ENCODE measurements at places on chromosomes 12 and 14.

DNA sequence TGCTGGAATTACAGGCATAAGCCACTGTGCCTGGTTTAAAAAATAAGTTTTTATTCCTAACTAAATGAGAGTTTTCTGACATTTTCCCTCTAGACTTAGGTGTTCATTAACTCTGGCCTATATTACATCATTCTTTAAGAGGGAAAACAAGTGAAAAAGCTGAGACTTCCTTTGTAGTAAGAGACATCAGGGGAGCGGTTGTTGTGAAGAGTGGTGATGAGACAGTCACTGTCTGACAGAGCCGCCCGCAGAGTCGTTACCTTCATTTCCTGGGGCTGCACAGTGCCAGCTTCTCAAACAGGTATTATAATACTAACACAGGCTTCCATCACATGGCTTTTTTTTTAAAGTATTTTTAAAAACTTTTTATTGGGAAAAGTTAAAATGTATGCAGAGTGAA, 19.7 kb upstream of the TDRD9 start:
- no peak for DNase-seq

DNA sequence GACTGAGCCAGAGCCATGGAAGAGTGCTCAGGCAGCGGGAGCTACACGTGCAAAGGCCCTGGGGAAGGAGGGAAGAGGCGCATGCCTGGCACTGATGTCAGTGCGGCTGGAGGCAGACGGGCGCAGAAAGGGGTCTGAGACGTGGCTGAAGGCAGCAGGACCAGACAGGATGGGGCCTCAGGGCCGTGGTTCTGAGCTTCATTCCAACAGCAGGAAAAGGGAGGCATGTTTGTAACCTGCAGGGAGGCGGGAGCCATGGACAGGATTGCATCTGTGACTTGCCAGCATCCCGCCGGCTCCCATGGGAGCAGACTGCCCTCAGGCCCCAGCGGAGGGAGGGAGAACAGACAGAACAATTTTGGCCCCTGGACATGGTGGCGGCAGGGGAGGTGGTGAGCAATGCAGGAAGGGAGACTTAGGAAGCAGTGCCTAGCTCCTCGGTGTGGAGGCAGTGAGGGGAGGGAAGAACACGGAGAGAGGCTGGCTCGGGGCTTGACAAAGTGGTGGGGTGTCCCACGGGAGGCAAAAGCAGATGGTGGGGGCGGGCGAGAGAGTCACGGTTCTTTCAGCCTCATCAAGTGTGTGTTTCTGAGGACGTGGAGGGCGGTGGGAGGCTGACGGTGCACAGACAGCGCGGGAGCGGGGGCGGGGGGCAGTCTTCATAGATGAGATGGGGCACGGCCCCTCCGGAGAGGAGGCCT, 33.3 kb upstream of the INF2 start:
- DNase-seq = no peak

- DNase-seq = peak; percentile 58
Observed at GRCh38 chr12:50542448-50542847, 37.7 kb downstream of the DIP2B start.

GRCh38 chr14:35286003-35286600, 6.1 kb upstream of the PSMA6 start:
- no peak for DNase-seq

- no peak for DNase-seq
Observed at GRCh38 chr12:101570047-101570446, 24.7 kb upstream of the MYBPC1 start.

DNA sequence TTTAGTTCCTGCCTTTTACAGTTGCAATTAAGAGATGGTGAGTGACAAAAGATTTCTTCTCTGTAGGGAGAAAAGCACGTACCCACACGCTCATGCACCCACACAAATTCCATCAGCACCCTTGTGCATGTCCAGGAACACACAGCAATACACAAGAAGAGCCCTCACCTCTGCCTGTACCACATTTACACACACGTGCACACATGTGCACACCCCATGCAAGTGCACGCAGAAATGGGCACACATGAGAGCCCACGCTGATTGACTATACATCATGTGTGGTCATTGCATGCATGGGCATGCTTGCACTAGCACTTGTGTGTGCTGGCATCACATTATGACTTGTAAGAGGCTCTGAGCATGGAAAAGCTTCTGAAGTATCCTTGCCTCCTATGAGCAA, 70.5 kb downstream of the SERPINA3 start:
- no peak for DNase-seq

DNA sequence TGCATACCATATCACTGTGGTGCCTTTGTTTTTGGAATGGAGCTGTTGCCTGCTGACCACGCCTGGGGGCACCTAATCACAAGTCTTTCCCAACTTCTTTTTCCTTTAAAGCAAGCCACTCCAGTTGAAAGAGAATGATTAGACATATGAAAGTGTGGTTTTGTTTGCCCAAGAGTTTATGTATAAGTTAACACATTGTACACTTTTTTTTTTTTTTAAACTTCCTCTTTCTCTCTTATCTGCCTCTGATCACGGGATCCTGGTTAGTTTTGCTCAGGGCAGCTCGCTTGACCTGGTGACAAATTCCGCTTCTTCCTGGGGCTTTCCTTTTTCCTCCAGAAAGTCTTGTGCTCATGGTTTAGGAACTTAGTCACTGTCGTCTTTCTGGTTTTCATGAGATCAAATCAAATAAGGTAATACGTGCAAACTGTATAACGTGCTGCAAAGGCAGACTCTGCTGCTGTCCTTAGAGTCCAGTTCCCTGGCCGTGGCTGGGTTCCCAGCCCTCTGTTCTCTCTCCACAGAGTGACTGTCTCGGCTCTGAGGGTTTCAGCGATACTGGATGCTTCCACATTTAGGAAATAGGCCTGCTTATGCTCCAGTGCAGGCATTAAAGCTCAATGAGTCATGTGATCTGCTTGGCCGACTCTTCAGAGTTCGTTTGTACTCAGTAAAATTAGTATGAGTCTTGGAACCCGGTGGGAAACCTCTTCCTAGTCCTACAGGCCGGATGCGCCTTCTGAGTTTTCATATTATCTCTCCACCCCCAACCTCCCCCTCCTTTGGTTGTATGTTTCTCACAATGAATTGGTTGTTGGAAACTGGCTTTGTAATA, 15.2 kb downstream of the RASSF3 start:
- DNase-seq = peak; percentile 33

DNA sequence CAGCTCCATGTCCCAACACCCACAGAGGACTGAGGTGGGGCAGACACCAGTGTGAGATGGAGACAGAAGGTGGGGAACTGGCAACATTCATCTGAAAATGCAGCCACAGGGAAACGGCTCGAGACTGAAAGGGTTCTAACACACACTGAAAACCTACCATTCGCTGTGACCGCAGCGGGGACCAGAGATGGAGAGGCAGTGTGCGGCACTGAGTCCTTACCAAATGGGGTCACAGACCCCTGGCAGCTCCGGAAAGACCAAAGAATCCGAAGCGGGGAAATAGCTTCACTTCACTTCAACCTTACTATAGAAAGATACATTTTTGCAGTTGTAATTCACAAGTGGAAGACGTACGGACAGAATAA, 9.6 kb downstream of the BAG5 start:
- no peak for DNase-seq

GRCh38 chr12:43329375-43329774, 222.6 kb downstream of the ADAMTS20 start:
- no peak for DNase-seq

DNA sequence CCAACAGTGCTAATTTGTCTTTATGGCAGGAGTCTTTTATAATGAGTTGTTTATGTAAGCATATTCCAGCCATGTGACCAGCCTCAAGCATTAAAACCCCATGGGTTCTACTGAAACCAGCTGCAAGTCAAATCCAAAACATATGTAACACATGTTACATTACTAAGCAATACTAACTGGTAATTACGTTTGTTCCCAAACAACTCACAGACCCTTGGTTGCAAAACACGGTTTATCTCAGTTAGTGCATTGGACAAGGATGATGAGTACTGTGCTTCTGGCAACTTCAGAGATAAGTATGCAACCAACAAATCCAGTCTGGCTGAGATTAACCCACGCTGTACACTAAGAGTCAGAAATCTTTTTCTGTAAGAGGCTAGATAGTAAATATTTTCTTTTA, 110.1 kb upstream of the FAR2 start:
- no peak for DNase-seq

DNA sequence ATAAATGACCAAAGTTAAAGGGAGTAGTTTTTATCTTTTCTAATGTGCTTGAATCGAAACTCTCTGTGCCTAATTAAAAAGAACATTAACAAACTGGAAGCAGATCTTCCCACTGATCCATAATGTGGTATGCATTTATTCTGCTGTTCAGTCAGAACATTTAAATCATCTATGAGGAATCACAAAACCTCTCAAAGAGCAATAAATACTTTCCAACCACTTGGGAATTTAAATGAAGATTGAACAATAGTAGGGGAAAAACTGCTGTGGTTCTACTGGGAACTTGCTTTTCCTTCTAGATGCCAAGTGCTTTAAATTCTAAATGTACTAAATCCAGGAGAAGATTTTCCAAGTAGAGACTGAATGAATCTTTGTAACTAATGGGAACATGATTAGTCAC, 12.3 kb upstream of the CHPT1 start:
- DNase-seq = no peak

GRCh38 chr12:52585946-52586345, 12.3 kb upstream of the KRT74 start:
- DNase-seq = peak; percentile 19

GRCh38 chr14:97747316-97747715, 950.1 kb downstream of the VRK1 start:
- DNase-seq = no peak

GRCh38 chr12:29228474-29229157, 79.5 kb downstream of the FAR2 start:
- no peak for DNase-seq

- DNase-seq = no peak
Observed at GRCh38 chr14:32666308-32666707, 272.4 kb upstream of the NPAS3 start.

DNA sequence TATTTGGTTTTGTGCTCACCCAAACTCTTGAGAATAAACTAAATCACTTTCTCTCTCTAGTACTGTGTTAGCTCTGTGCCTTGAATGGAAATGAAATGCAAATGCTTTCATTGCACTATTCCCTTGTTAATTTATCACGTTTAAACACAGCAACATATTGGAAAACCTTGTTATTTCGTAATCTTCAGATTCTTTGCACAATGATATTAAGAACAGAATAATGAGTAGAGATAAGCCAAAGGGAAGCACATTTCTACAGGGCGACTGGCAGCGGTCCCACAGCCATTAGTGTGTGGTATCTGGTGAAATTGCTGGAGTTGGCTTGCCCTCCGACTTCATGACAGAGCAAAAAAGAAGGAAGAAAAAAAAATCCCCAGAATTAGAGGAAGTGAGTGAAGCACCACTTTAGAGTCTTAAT, 166.1 kb upstream of the E2F7 start:
- no peak for DNase-seq

GRCh38 chr12:57604454-57604991, at the start of gene DTX3:
DTX3 (plus strand) TSS chr12:57604824; CDS start chr12:57606518, 1,694 bp downstream.
- DNase-seq = no peak

DNA sequence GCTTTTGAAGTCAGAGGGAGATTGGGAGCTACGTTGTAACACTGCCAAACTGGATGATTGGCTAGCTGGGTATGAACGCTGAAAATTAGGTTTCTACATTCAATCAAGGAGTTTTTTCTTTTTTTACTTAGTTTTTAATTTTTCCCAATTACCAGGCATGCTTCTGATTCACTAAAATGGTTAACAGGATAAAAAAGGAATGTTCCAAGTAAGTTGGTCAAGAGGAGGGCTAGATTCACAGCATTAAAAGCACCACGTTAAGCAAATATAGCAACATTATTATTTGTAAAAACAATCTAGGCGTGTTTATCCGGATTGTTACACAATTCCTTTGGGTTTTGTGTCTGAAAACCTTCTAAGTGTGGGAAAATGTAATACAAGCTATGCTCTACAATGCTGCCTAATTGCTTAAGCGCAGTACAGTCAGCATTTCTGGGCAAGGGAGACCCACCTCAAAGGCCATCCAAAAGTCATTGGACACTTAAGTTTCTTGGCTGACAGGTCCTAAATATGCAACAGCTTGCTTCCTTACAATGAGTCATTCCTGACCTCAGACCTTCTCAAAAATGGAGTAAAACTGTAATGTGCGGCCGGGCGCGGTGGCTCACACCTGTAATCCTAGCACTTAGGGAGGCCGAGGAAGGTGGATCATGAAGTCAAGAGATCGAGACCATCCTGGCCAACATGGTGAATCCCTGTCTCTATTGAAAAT, 1.2 kb downstream of the RPLP0 start:
- DNase-seq = peak; percentile 55

- no peak for DNase-seq
Observed at GRCh38 chr12:68303850-68304249, 28.3 kb downstream of the MDM1 start.

GRCh38 chr14:37411079-37411735, 183.8 kb downstream of the FOXA1 start:
- DNase-seq = no peak

DNA sequence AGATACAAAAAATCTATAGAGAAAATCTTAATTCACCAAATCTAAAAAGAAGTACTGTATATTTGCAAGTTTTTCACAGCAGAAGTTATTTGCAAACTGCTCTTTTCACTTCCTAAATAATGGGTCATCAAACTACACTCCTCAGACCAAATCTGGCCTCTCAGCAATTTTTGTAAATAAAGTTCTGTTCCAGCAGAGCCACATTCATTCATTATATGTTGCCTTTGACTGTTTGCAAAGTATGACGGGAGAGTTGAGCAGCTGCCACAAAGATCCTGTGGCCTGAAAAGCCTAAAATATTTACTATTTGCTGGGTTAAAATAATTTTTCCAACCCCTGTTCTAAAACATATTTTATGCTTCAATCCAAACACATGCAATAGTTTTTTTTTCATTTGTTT, 1222.3 kb upstream of the SEL1L start:
- DNase-seq = no peak

DNA sequence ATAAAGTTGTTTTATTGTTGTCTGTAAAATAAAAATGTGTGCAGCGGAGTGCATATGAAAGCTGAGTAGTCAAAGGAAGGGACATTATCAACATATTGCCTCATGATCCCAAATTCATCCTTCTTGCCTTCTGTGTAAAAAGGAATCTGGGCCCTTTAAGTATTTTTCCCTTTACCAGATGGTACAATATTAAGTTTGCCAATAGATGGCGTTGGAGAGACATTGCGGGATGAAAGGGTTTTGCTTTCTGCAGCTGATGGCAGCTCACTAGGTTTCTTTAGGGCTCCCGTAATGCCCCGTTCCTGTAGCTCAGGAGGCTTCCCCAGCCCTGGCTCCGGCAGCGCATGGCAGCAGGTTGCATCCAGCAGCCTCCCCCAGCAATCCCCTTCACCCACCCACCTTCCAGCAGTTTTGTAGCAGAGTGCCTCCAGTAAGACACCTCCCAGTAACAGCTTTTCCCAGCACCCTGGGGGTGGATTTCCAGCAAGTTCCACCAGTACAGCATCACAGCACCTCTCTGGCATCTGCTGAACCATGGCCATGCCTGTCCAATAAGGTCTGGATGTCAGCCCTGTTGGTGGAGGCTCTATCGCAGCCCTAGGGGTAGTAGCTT, 354.4 kb downstream of the MED13L start:
- no peak for DNase-seq

Data from stimulated activated CD4-positive, alpha-beta T cell treated with anti-CD3 and anti-CD28 coated beads, Interleukin-1b, Interleukin-23, amount 100 ng/mL, for 48 hours (primary cell).